ENCODE measurements at places on chromosomes 16 and 17. TPM values are rescaled to one million over a fixed set of nuclear protein-coding genes. Genes with fewer than 3 reads are reported as not detected.

The OTOP3 gene
- polyA plus RNA-seq, result not detected

The CA7 gene
- not detected for polyA plus RNA-seq

The MEOX1 gene
- 13.6 TPM for polyA plus RNA-seq

The BIRC5 gene
- 26.3 TPM for polyA plus RNA-seq

The GPRC5B gene
- polyA plus RNA-seq, result 84.0 TPM

The GAS2L2 gene
- not detected for polyA plus RNA-seq

The RAB34 gene
- 53.1 TPM for polyA plus RNA-seq

The NLRC3 gene
- polyA plus RNA-seq, result 2.9 TPM

The MT4 gene
- not detected for polyA plus RNA-seq

The TSEN54 gene
- 24.3 TPM for polyA plus RNA-seq

The NFATC3 gene
- polyA plus RNA-seq, result 28.9 TPM

The CDYL2 gene
- polyA plus RNA-seq, result 2.5 TPM

The TNFRSF13B gene
- polyA plus RNA-seq, result 2.2 TPM

The CCDC200 gene
- polyA plus RNA-seq, result 5.3 TPM

The SYCE1L gene
- 2.5 TPM for polyA plus RNA-seq

The MYO15B gene
- 112 TPM for polyA plus RNA-seq

The VASN gene
- 11.0 TPM for polyA plus RNA-seq

The NPIPB6 gene
- 1.2 TPM for polyA plus RNA-seq
